Activated CD4-positive, alpha-beta T cell treated with anti-CD3 and anti-CD28 coated beads, Interleukin-2, amount 10 ng/mL, durations not matched to agents 7 days and 5 days (primary cell): ENCODE measurements at places on chromosomes 16 and 17.

- DNase-seq: no peak
- no peaks in the 10 kb centered on the region for H3K4me1 ChIP-seq
- no peaks in the 10 kb centered on the region for H3K36me3 ChIP-seq
- no peak overlapping the region for H3K27ac ChIP-seq
- no peak overlapping the region for H3K4me3 ChIP-seq
- H3K27me3 ChIP-seq: peaks cover 26% of the 10 kb centered on the region
These were observed 19.2 kb upstream of the MEIOC start for GRCh38 chr17:44637066-44637465.

GRCh38 chr17:81329927-81330883 is 35.1 kb upstream of the SLC38A10 start:
- H3K27me3 ChIP-seq: no peaks in the 10 kb centered on the region
- no peaks in the 10 kb centered on the region for H3K4me1 ChIP-seq
- H3K4me3 ChIP-seq: no peak overlapping the region
- H3K36me3 ChIP-seq: no peaks in the 10 kb centered on the region

DNA sequence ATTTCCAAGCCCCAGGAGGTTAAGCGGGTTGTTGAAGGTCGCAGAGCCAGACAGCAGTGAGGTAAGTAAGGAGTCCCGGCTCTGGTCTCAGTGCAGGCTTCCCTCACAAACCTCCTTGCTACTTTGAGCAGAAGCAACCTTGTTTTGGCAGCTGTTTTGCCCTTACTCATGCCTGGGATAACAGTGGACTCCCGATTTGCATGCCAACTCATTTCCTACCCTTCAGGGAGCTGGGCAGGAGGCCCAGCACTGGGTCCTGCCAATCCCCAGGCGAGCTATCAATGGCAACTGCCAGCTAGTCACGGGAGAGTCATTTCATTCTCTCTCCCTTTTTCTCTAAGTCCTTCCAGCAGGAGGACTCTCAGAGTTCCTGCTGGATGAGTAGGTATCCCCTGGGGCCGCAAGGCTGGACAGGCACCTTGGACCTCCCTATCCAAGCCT is 72.0 kb upstream of the KSR1 start:
- H3K4me3 ChIP-seq: no peak overlapping the region
- H3K27ac ChIP-seq: no peak overlapping the region
- H3K36me3 ChIP-seq: no peaks in the 10 kb centered on the region
- peaks cover 18% of the 10 kb centered on the region for H3K4me1 ChIP-seq

DNA sequence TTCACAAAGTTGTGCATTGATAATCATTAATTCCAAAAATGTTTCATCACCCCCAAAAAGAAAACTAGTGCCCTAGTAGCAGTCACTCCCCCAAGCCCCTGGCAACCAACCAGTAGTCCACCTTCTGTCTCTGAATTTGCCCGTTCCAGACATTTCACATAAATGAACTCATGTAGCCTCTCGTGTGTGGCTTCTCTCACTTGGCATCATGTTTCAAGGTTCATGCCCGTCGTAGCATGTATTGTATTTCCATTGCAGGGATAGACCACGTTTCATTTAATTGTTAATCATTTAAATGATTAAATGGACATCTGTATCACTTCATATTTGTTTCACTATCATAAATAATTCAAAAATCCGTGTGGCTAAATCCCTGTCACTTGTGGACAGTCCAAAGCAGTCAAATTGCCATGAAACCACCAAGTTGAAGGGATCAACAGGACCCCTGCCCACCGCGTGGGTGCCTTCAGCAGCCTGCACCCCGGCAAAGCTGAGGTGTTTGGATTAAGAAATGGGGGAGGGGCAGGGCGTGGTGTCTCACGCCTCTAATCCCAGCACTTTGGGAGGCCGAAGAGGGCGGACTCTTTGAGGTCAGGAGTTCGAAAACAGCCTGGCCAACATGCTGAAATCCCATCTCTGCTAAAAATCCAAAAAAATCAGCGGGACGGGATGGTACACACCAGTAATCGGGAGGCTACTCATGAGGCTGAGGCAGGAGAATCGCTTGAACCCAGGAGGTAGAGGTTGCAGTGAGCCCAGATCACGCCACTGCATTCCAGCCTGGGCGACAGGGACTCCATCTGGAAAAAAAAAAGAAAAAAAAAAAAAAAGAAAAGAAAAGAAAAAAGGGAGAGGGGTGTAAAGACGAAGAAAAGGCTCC is 8.7 kb upstream of the FLYWCH2 start:
- peaks cover 10% of the 10 kb centered on the region for H3K4me1 ChIP-seq
- H3K27ac ChIP-seq: peak overlapping the region; percentile 31
- no peaks in the 10 kb centered on the region for H3K36me3 ChIP-seq
- no peak for DNase-seq

DNA sequence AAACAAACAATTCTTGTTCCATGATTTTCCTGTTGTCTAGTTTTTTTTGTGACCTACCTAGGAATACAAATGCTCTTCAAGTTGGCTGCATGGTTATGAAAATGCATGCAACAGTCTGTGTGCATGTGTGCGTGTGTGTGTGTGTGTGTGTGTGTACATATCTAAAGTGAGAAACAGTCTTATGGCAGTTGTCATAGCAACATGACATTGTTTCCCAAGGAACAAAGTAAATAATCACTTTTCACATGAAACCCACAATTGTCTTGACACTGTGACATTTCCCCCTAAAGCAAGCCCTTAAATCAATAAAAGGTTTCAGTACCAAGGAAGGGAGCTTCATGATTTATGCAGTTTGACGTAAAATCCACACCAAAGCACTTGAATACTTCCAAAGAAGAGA is 758.4 kb downstream of the CDH8 start:
- H3K36me3 ChIP-seq: no peaks in the 10 kb centered on the region
- H3K4me1 ChIP-seq: no peaks in the 10 kb centered on the region
- no peaks in the 10 kb centered on the region for H3K27me3 ChIP-seq
- no peak overlapping the region for H3K4me3 ChIP-seq

GRCh38 chr17:79840269-79840988 is 1.2 kb upstream of the CBX4 start:
- DNase-seq: no peak
- H3K27me3 ChIP-seq: peaks cover 38% of the 10 kb centered on the region
- H3K27ac ChIP-seq: peak overlapping the region; percentile 64

GRCh38 chr16:75341564-75342307 is 90.3 kb upstream of the BCAR1 start:
- DNase-seq: no peak
- no peak overlapping the region for H3K27ac ChIP-seq
- H3K27me3 ChIP-seq: no peaks in the 10 kb centered on the region
- peaks cover 8% of the 10 kb centered on the region for H3K36me3 ChIP-seq
- H3K4me3 ChIP-seq: no peak overlapping the region
- peaks cover 2% of the 10 kb centered on the region for H3K4me1 ChIP-seq

DNA sequence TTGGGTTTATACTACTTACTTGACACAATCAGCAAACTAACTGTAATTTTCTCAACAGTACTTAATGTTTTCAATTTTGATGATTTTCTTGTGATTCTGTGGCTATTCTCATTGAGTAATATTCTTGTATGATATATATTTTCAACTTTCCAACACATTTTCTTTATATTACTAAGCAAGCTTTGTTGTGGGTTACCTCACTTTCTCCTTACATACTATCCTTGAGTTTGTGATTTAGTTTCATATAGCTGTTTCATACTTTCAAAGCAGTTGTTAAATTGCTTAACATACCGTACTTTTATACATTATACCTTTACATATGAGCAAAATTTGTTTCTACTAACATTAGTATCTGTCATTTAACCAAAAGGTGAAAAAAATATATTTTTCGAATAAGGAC is 197.1 kb downstream of the BCAS3 start:
- no peaks in the 10 kb centered on the region for H3K36me3 ChIP-seq
- H3K27ac ChIP-seq: no peak overlapping the region
- DNase-seq: no peak
- no peaks in the 10 kb centered on the region for H3K27me3 ChIP-seq
- no peak overlapping the region for H3K4me3 ChIP-seq

DNA sequence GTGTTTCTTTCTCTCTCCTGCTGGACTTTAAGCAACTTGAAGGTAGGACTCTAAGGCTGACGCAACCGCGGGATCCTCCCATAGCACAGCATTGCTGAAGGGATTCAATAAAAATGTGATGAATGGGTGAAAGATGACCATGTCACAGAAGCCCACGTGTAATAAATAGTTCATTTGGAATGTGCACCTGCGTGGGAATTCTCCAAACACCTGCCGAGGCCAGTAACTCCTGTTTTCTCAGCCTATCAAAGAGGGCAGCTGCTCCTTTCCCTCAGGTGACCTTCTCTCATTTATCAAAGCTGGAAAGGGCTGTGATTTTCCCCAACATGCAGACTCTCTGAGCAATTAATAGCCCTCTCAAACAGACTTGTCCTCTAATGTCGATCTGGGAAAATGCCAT is 235.7 kb downstream of the STX8 start:
- no peak for DNase-seq
- H3K27me3 ChIP-seq: no peaks in the 10 kb centered on the region
- no peak overlapping the region for H3K27ac ChIP-seq
- H3K36me3 ChIP-seq: peaks cover 2% of the 10 kb centered on the region

GRCh38 chr17:39063681-39064069 is 87.8 kb downstream of the PLXDC1 start:
- peaks cover 15% of the 10 kb centered on the region for H3K4me1 ChIP-seq
- H3K27ac ChIP-seq: no peak overlapping the region
- DNase-seq: no peak
- H3K27me3 ChIP-seq: no peaks in the 10 kb centered on the region
- no peak overlapping the region for H3K4me3 ChIP-seq
- no peaks in the 10 kb centered on the region for H3K36me3 ChIP-seq
